Vein endothelial cell (primary cell): ENCODE measurements at places on chromosomes 6 and 20. TPM values are rescaled to one million over a fixed set of nuclear protein-coding genes. Genes with fewer than 3 reads are reported as not detected.

Gene DNAH8
- under 0.01 TPM in 2 replicates for total RNA-seq

Gene PCK1
- total RNA-seq, result not detected in 2 replicates

Gene HEY2
- total RNA-seq, result 0.33 and 0.67 TPM in 2 replicates

Gene ULBP3
- total RNA-seq, result 20.1 and 24.8 TPM in 2 replicates

Gene FHL5
- total RNA-seq, result not detected in 2 replicates

Gene PGC
- total RNA-seq, result not detected in 2 replicates

Gene DACT2
- not detected in 2 replicates for total RNA-seq

Gene CNR1
- total RNA-seq, result 1.1 and 1.3 TPM in 2 replicates

Gene ACAT2
- total RNA-seq, result 10.8 and 38.3 TPM in 2 replicates

Gene CYP39A1
- 0.33 and 0.38 TPM in 2 replicates for total RNA-seq

Gene B4GALT5
- 66.3 and 72.1 TPM in 2 replicates for total RNA-seq

Gene OR2H1
- not detected in 2 replicates for total RNA-seq

Gene MATN4
- 0.33 TPM in 1 of 2 replicates, not detected in the other for total RNA-seq

Gene SLC22A3
- total RNA-seq, result not detected in 2 replicates

Gene MLN
- total RNA-seq, result not detected in 2 replicates

Gene MYBL2
- total RNA-seq, result 24.5 and 28.0 TPM in 2 replicates

Gene LIN28B
- total RNA-seq, result not detected in 2 replicates

Gene CRISP2
- not detected in 2 replicates for total RNA-seq

Gene GRM4
- total RNA-seq, result not detected in 2 replicates

Gene NT5E
- 159 and 206 TPM in 2 replicates for total RNA-seq

Gene HDGFL1
- 0.10 TPM in 1 of 2 replicates, not detected in the other for total RNA-seq

Gene FRMD1
- total RNA-seq, result not detected in 2 replicates

Gene SUPT3H
- 4.2 and 7.2 TPM in 2 replicates for total RNA-seq

Gene SNAP91
- 0.33 and 0.57 TPM in 2 replicates for total RNA-seq

Gene GHRH
- not detected in 2 replicates for total RNA-seq

Gene ANKRD60
- total RNA-seq, result not detected in 2 replicates

Gene ULBP2
- total RNA-seq, result 6.2 and 8.0 TPM in 2 replicates

Gene RWDD1
- 27.8 and 40.6 TPM in 2 replicates for total RNA-seq

Gene SIRPA
- total RNA-seq, result 23.6 and 29.4 TPM in 2 replicates

Gene CLVS2
- not detected in 2 replicates for total RNA-seq

Gene PRL
- not detected in 2 replicates for total RNA-seq

Gene KIAA1755
- total RNA-seq, result under 0.01 and 0.19 TPM in 2 replicates
